SK-N-MC (cell line): ENCODE measurements at places on chromosomes 5 and 9.

DNA sequence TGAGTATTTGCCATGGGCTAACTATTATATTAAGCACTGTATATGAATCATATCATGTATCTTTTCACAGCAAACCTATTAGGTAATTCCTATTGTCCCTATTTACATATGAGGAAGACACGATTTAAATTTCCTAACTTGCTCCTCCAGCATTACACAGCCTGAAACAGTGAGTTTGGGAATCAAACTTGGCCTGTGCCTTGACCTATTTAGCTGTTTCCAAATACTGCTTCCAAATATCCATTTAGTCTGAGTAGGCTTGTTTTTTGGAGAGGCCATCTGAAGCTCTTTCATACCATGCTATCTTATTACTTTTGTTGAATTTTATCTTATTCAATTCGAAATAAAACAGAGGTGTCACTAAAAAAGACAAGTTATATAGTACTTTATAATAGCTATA is 447.3 kb upstream of the MPDZ start:
- no peak for DNase-seq

DNA sequence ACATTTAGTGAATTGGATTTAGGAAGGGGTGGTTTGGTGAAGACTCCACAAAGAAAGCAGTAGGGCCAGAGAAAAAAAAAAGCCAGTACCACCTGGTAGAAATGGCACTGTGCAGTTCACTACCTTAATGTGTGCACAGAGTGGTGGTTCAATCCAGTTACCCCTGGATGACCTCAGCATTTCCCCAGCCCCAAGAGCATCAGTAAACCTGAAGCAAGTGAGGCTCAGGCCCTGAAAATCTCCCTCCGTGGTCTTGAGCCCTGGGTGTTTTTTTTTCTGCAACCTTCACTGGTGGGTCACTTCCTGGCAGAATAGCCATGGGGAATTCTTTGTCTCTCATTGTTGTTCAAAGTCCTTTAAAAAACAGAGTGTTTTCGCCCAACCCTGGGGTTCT is 202.9 kb downstream of the GADD45G start:
- DNase-seq: no peak

DNA sequence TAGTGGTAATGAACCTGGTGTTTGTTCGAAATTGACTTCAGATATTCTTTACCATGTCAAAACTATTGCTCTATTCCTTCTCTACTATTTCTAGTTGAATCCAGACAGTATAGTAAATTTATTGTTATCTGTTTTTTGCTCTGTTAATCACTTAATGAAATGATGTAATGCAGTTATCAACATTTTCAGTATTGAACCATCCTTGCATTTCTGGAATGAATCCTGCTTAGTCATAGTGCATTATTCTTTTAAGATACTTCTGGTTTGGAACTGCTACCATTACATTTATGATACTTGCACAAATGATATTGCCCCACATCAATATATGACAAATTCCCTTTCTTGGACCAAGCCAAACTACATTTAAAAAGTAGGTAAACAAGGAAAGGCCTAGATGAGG is 554.0 kb upstream of the KLF4 start:
- no peak for DNase-seq

DNA sequence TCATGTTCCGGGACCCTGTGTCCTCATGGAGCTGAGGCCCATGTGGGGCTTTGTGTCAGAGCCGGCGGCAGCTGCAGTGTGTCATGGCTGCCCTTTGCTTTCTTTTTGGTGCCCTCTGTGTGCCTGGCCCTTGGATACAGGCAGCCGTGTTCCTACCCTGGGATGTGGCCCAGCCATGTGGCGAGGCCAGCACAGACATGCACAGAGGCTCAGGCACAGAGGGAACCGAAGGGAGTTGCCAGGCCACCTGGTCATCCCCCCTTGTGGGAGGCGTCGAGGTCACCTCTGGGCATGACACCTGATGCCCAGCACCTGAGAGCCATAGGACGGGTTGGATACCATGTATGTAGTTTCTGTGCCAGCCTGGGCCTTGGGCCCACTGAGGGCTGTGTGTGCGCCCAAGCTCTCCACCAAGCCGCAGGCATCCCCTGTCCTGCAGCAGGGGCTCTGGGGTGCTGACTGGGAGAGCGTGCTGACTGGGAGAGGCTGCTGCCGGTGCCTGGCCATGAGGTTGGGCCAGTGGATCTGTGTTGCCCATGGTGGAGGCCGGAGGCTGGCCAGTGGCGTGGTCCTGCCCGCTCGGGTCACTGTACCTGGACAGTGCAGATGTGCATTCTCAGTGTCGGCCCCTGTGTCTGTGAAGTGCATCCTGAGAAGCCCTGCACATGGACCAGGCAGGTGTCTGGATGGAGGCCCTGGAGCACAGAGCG is 4.8 kb downstream of the NKD2 start:
- DNase-seq: no peak

- no peak for DNase-seq
Observed at GRCh38 chr5:4977416-4978110, 162.6 kb upstream of the ADAMTS16 start.

DNA sequence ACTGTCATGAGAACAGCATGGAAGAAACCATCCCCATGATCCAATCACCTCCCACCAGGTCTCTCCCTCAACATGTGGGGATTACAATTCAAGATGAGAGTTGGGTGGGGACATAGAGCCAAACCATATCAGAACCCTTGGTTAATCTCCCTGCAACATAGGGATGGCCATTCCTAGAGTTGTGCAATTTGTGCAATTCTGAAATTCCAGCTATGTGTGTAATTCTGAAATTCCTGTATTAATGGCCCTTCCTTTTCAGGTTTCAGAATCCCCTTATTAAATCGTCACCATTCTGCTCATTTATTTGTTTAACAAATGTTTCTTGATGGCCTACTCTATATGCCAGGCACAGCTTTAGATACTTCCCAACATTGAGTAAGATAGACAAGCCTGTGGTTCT is 282.6 kb downstream of the SMARCA2 start:
- no peak for DNase-seq

- DNase-seq: no peak
Observed at GRCh38 chr5:127887282-127887681, 184.1 kb downstream of the CCDC192 start.

DNA sequence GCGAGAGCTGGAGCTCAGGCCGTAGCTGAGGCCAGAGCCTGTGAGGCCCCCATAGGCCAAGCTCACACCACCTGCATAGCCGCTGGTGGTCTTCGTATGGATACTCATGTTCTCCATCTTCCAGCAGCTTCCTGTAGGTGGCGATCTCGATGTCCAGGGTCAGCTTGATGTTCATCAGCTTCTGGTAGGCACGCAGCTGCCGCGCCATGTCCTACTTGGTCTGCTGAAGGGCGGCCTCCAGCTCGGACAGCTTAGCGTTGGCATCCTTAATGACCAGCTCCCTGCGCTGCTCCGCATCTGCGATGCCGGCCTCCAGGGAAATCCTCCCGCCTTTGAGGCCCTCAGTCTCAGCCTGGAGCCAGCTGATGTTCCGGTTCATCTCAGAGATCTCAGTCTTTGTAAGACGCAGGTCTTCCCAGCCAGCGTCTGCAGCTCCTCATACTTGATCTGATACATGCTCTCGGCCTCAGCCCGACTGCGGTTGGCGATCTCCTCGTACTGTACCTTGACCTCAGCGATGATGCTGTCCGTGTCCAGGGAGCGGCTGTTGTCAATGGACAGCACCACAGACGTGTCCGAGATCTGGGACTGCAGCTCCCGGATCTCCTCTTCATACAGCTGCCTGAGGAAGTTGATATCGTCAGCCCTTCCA is 172.1 kb downstream of the PPP2R2B start:
- no peak for DNase-seq

- no peak for DNase-seq
Observed at GRCh38 chr5:143931476-143931875, 119.5 kb downstream of the HMHB1 start.

GRCh38 chr5:10627160-10627701 is 63.4 kb downstream of the ANKRD33B start:
- no peak for DNase-seq

DNA sequence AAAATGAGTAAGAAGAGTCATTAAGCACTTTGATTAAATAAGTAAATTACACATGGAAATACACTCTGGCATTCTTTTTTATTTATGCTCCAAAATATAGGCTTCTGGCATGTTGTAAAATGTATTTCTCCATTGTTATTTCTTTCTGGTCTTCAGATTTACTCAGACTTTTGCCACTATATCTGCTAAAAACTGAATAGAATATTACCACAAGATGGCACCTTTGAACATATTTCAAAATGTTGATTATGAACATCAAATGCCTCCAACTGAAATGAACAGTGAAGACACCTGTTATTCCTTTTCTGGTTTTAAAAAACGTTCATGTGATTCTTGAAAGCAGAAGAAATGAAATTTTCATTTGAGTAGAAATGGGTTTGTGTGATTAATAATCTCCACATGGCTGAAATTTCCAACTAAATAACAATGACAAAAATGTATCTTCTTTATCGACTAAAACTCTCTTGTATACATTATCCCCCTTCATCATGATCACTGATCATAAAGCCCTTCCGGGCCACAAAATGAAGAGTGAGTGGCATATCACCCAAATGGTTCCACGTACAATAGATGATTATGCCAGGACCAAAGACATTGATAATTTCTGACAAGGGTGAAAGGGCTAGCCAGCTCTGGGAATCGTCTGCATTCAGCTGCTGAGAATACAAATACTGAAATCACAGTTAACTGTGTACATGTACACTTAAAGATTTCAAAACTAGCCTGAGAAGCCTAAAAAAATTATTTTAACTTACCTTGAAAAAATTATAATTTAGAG is 23.8 kb downstream of the TYRP1 start:
- no peak for DNase-seq

GRCh38 chr5:151740336-151740942 is 18.0 kb downstream of the ATOX1 start:
- no peak for DNase-seq
